ENCODE measurements at places on chromosomes 3 and 15.

GRCh38 chr3:130974201-130974600 is 52.4 kb downstream of the ASTE1 start:
- no peak for DNase-seq

GRCh38 chr3:48118322-48118721 is 69.9 kb downstream of the CDC25A start:
- no peak for DNase-seq

- DNase-seq, result no peak
Measured at GRCh38 chr3:64921281-64922065, 233.7 kb upstream of the ADAMTS9 start.

- DNase-seq, result no peak
Measured at GRCh38 chr3:74584782-74585181, 29.7 kb downstream of the CNTN3 start.

DNA sequence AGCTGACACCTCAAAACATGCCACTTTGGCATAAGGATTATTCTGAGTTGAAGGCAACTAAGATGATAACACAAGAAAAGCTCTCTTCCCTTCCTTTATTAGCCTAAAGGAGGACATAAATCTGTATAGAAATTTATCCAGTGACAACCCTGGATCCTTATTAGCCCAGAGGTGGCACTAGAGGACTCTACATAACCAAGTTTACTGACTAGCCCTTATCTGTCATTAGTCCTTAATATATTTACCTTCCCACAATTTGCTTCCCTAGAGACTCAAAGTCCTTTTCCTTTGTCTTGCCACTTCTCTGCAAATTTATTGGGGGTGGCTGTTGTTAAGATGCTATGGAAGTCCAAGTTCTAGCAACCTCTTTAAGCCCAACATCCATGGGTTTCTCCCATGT is 26.7 kb downstream of the CEP70 start:
- DNase-seq, result no peak

DNA sequence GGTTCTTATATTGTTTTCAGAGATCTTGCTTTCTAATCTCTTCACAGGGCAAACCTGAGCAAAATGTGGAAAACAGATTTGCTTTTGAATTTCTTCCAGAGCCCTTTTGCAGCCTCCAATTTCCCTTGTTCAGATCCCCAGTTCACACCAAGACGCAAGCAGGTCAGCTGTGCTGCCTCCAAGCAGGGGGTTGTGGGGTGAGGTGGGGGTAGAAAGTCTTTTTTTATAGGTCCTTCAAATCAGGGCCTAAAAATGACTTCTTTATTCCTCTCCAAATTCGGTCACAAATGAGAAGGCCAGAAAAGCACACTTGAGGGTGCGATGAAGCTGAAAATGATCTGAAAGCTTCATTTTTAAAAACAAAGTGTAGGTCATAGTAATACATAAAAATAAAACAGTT is 26.3 kb upstream of the AVEN start:
- no peak for DNase-seq

DNA sequence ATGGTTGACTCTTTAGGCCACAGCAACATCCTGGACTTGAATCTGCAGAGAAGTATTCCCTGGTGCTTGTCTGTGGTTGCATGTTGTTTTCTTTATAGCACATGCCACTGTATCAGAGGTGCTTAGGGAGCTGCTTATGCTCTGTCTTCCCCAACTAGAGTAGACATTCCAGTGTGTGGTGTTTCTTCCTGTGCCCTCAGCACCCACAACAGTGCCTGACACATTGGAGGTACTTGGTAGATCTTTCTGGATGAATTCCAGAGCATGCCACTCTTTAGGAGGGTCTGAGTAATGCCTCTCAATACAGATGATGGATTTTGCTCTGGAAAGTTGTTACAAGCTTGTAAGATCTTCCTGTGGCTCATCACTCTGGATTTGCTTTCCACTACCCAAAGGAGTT is 117.6 kb downstream of the CHDH start:
- DNase-seq, result no peak

Measured in central memory CD4-positive, alpha-beta T cell (primary cell).